ENCODE measurements at places on chromosomes 5 and 9.
A peak's percentile ranks its signal among the peaks of the same experiment; 100 is the strongest.

DNA sequence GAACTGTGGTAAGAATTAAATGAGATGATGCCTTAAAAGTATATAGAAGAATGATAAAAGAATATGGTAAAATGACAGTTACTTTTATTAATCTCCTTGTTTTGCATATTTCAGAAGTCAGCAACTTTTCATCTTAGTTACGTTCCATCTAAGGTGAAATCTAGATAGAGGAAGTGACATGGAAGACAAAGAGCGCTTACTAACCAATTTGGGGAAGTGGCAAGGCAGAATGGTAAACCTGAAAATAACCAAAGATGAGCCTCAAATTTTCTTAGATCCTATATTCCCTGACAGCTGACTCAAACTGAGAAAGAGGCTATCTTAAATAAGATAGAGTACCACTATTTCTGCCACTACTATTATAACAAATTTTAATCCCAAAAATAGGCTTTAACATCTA is 52.5 kb downstream of the FGF10 start:
- DNase-seq, result no peak

DNA sequence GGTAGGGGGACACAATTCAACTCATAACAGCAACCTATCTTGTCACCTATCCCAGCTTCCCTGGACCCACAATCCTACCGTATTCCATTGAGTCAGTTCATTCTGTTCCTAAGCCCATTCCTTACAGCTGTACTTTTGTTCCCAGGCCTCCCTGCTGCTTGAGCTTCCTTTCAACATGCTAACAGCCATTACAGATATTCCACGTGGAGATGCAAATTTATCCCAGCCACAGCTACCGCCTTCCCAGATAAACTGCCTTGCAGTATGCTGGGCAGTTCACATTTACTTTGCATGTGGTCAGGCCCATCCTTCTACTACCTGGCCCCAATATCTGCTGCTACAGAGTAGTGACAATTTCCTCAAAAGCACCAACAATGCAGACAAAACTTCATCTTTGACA is 23.0 kb downstream of the RIGI start:
- no peak for DNase-seq

- no peak for DNase-seq
Measured at GRCh38 chr5:176772271-176773210, 37.8 kb upstream of the UNC5A start.

- no peak for DNase-seq
Measured at GRCh38 chr5:78501411-78502352, 141.3 kb downstream of the SCAMP1 start.

GRCh38 chr5:103927739-103928138 is 365.1 kb upstream of the NUDT12 start:
- no peak for DNase-seq

DNA sequence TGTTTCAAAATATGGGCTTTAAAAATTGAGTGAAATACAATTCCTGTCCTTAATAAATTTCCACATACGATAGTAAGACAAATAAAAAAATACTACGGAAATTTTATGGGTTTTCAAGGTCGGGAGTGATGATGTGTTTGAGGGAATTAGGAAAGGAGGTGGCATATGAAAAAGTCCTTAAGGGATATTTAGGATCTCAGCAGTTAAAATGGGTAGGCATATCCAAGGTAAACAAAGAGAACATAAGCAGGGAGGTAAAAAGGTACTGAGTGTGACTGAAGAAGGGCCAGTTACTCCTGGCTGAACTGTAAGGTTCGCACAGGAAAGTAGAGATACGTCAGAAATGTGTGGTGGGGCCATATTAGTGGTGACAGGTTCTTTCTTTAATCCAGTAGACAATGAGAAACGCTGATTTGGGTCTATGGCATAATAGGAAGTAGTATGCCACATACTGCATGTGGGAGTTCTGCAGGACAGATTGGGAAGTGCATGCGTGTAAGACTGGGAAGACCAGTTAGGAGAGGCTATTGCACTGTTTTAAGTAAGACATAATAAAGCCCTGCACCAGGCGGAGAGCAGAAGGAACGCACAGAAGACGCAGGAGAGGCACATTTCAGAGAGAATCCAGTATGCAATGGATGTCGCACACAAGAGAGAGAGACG is 937 bp upstream of the HMGCR start:
- DNase-seq, result peak; percentile 59

DNA sequence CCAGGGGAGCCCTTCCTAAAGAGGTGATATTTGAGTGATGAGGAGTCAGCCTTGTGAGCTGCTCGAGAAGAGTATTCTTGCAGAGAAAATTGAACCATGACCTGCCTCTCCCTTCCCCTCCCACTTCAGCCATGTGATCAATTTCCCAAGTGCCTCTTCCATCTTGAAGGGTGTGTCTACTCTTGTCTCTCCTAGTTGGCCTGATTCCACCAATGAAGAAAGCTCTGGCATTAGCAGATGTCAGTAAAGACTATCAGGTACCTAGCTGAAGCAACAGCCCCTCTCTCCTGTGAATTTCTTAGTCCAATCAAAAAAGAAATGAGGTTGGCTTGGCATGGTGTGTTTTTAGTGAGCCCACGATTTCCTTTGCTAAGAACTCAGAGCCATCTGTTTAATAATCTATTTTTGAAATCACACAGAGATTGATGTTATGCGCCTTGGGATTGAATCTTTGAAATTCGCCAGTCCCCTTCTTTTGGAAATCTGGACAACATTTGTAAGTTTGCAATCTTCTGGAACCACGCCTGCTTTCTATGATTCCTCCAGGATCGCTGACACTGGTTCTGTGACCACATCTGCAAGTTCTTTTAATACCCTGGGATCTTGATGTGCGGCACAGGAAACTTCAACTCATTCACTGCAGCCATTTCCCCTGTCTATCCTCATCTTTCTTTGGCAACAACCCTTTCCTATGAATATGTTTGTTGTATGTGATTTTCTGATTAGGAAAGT is 404.6 kb downstream of the DMRT2 start:
- DNase-seq, result no peak

GRCh38 chr5:78574131-78574673 is 74.4 kb downstream of the LHFPL2 start:
- no peak for DNase-seq

DNA sequence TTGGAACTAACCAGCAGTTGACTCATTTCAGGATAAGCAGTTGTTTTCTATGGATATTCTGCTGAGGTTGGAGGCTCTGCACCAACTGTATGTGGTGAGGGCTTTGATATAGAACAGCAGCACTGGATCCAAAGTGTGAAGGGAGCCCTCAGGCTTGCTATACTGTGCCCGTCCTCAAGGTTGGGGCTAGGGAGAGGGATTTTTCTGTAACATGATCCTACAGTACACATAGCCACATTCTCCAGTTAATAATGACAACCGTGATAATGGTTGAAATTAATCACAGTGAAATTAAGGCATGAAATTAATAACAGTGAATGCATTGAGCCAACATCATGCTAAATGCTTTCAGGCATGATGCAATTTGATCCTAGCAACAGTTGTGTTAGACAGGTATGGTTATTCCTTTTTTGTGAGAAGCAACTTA is 36.7 kb downstream of the ARHGAP26 start:
- no peak for DNase-seq

DNA sequence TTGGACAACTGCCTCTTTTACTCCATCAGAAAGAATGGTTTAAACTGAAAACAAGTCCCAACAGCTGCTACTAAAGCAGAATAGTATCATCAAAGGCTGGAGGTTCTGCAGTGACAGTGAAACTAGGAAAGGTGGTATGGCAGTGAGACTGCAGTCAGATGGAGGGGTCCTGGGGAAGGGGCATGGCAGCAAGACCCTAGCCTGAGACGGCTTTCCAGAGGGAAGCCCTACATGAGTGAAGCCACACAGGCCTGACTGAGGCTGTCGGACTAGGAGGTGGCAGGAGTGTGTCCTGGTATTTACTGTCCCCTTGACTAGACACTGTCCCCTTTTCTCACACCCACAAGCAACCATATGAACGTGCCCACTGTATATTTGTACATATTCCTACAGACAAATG is 40.4 kb upstream of the IPPK start:
- no peak for DNase-seq

DNA sequence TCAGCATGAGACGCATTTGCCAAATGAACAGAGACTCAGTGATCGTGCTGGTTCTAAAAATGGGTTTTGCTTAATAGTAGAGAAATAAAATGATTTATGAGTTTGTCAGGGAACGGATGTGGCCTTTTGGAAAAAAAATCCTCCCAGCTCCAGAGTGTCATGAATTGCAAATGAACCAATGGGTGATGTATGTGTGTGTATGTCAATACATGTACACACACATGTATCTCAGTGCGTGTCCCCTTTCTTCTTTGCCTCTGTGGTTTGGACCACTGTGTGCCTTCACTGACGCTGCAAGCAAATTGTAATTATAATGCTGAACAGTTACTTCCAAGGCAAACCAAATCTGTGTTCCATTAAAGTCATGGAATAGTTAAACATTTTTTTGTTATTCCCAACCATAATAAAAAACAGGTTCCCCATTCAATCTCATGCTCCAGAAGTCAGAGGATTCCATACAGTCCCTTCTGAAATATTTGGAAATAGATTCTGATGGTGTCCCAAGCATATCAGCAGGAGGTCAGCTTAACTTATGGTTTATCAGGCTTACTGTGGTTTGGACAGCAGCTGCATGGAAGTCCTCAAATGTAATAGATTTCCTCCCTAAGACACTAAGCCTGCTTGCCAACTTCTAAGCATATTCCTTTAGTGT is 630.5 kb downstream of the ACTL7B start:
- DNase-seq, result no peak

GRCh38 chr5:169148138-169148740 is 152.7 kb downstream of the SLIT3 start:
- DNase-seq, result no peak

DNA sequence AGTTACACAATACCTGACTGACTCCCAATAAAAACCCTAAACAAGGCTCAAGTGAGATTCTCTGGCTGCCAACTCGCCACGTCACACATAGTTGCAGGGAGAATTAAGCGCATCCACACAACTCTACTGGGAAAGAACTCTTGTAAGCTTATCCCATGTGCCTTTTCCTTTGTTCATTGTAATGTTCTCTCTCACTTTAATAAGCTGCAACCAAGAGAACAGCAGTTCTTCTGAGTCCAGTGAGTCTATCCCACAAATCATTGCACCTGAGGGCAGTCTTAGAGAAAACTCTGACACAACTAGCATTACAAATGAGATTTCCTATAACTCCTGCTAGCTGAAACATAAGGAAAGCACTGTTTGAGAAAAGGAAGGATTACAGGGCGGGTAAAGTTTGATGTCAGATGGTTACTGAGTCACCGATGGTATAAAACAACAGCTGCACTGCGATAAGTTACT is 27.4 kb downstream of the CENPK start:
- no peak for DNase-seq

GRCh38 chr9:77935974-77936373 is 95.6 kb downstream of the GNAQ start:
- DNase-seq, result no peak

- no peak for DNase-seq
Measured at GRCh38 chr5:180334751-180335613, 18.2 kb downstream of the GFPT2 start.

- DNase-seq, result no peak
Measured at GRCh38 chr9:37035648-37036370, 1.7 kb upstream of the PAX5 start.

GRCh38 chr9:136762915-136763648 is 1.2 kb downstream of the LCN15 start:
- DNase-seq, result no peak
